ENCODE measurements at places on chromosomes 7 and 10.

GRCh38 chr7:75072981-75073283 lies 670 bp downstream of the RCC1L start:
- DNase-seq = no peak

GRCh38 chr10:13221572-13221971 lies 12.6 kb downstream of the UCMA start:
- DNase-seq = no peak

- no peak for DNase-seq
Measured at GRCh38 chr7:41880107-41880506, 177.2 kb upstream of the INHBA start.

DNA sequence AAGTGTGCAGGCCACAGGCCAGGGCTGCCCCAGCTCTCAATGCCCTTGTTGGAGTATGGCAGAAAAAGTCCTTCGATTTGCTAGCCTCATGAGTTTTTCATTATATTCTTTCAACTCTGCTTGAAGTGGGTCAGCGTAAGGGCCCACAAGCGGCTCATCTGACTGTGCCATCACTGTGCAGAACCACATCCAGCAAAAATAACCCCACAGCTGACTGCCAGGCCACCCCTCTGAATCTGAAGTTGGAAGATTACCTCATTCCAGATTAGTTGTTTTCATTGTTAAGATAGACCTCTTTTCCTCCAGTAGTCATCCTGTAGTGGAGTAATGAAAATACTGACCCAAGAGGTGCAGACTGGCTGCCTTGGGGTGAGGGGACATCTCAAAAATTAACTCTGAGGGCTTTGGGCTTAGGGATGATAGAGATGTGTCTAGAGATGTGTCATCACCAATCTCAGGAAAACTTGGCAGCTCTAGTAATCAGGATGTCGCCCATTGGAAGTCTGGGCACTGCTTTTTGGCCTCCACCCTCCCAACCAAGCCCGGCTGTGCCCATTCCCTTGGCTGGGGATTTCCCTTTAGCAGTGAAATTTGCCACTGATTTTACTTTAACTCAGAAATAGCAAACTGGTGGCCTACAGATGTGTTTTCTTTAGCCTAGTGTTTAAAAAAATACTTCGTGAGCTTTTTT lies 164.3 kb downstream of the LCOR start:
- DNase-seq = no peak
